CD8-positive, alpha-beta memory T cell (primary cell): ENCODE measurements at places on chromosomes 7 and 10.

GRCh38 chr10:123045961-123046731, 37.3 kb downstream of the ACADSB start:
- no peak for DNase-seq

- no peak for DNase-seq
Observed at GRCh38 chr10:121171825-121172787, 320.9 kb downstream of the WDR11 start.

DNA sequence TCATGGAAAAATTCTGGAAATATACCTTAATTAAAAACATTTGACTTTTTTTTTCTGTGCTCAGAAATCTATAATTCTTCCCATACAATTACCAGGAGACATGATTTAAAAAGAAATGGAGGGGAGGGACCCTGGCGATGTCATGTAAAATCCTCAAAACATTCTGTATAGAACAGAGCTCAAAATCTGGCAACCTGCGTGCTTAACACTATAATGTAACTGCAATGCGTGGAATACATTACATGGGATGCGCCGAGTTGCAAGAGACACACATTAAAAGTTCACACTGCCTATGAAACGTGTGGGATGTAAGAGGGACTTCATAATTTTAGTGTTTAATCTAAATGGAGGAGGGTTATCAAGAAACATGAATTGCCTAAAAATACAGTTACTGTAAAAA, 215.0 kb downstream of the GLI3 start:
- no peak for DNase-seq

DNA sequence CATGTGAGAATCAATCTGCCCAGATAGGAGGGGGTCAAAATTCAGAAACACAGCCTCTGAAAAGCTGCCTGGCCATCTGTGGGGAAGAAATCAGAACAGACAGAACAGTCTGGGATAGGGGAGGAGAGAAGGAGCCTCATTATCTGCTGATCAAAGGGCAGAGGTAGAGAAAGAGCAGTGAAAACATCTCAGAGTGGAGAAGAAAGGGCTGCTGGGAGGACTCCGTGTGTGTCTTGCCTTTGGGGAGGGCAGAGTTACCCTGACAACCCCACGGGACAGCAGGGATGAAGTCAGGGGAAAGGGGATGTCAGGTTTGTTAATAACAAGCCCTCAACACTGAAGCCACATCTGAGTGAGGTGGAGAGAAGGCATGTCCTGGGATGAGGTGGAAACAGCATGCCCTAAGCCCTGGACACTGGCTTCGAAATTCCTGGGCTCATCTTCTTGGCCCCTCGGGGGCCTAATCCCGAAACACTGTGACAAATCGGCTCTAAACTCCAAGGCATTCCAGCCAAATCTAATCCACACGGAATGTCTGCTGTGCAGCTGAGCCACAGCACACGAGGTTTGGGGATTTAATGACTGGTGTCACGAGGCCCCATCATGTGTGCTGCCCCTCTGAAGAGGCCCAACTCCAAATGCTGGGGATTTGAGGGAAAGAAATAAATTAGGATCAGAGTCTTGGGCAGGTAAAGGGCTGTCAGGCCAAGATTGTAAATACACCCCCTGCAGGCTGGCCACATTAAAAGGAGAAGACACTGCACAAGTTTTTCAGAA, 82.8 kb upstream of the FGFR2 start:
- no peak for DNase-seq

DNA sequence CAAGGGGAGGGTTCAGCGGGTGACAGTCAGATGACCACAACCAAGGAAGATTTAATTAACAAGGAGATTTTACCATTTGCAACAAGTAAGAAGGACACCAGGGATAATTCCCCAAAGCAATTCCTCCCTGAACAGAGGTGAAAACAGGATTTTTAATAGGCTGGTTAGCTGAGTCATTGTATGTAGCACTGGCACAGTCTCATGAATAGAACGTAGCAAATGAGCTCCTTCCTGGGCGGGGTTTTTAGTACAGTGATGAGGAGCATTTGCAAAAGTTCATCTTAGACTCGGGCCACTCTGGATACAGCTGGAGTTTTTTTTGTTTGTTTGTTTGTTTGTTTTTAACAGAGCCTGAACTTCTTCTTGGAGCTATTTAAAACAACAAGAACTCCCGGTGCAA, 39.0 kb downstream of the TAC1 start:
- DNase-seq, result no peak

GRCh38 chr10:29797616-29798015, 162.8 kb upstream of the SVIL start:
- no peak for DNase-seq

GRCh38 chr7:157551325-157552070, 214.7 kb downstream of the DNAJB6 start:
- DNase-seq, result no peak

- no peak for DNase-seq
Observed at GRCh38 chr7:11636274-11636673, 195.7 kb downstream of the THSD7A start.

DNA sequence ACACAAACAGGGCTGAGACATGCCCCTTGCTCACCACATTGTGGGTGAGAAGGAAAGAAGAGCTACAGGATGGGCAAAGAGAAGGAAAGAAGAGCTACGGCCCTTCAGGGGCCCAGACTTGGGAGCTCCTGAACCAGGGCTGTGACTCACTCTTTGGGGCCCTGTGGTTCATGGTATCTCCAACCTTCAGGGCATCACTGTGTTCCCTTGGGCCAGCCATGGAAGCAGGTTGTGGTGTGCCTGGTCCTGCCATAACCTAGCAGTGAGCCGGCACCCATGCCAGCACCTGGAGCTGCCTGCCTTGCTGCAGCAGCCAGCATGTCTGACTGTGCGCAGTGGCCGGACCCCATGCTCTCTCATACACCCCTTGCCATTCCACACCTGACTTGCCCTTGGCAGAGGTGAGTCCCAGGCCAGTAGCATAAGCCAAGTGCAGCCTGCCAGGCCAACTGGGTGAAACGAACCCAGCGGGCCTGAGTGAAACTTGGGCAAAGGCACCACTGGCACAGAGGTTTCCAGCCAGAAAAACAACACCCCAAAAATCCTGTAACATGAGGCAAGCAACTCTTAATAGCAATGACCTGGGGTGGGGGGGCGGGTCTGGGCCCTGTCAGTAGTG, 89.0 kb upstream of the CACUL1 start:
- no peak for DNase-seq

DNA sequence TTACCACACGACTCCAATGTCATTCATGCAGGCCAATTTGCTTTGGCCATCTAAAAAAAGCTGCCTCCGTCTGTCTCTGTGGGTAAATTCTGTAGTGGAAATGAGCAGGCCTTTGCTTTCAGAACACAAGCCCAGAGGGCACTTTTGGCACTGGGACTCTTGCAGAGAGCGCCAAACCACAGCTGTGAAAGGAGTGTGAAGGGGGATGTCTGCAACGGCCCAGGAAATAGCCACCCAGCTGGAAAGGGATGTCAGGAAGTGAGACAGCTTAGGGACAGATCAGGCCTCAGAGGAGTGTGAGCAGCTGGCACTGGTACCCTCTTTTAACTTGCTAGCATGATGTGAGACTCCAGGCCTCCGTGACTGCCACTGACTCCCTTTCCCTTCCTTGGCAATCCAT, 152.4 kb downstream of the DKK1 start:
- DNase-seq, result no peak

DNA sequence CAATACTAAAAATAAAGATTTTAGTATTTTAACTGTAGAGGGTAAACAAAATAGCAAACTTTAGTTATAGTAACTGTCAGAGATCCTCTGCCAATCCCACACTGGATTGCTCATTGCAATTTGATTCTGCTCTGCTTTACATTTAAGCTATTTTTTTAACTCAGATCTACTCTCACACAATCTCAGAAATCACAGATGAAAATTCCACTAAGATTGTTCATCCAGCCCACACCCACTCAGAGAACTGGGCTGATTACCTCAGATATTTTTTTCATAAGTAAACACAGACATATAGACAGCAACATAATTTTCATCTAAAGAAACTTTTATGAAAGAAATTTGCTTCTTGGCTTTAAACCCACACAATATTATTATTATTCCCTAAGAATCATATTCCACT, 7.0 kb downstream of the OSBPL3 start:
- DNase-seq, result no peak

- no peak for DNase-seq
Observed at GRCh38 chr10:96324447-96324846, 20.2 kb downstream of the DNTT start.

DNA sequence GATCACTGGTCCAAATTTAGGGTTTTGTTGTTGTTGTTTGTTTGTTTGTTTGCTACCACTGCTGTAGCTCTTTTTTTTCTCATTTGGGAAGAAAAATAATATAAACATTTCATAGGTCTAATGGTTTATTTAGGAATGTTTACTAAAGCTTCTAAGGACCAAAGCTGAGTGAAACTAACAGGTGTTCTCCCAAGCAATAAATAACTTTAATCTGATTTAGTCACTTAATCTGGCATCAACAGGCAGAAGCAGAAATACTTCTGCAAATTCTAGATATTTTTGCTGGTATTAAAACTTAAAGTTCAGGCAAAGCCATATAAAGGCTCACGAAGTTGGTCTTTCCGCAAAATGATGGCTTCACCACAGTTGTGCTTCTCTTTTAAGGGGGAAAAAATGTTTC, 144.5 kb upstream of the YAE1 start:
- DNase-seq, result no peak

- DNase-seq, result no peak
Observed at GRCh38 chr7:141410353-141411000, 140.7 kb upstream of the AGK start.

GRCh38 chr10:32961343-32961894, 3.4 kb upstream of the ITGB1 start:
- DNase-seq, result no peak

- no peak for DNase-seq
Observed at GRCh38 chr7:100753750-100754149, 20.4 kb downstream of the ZAN start.

DNA sequence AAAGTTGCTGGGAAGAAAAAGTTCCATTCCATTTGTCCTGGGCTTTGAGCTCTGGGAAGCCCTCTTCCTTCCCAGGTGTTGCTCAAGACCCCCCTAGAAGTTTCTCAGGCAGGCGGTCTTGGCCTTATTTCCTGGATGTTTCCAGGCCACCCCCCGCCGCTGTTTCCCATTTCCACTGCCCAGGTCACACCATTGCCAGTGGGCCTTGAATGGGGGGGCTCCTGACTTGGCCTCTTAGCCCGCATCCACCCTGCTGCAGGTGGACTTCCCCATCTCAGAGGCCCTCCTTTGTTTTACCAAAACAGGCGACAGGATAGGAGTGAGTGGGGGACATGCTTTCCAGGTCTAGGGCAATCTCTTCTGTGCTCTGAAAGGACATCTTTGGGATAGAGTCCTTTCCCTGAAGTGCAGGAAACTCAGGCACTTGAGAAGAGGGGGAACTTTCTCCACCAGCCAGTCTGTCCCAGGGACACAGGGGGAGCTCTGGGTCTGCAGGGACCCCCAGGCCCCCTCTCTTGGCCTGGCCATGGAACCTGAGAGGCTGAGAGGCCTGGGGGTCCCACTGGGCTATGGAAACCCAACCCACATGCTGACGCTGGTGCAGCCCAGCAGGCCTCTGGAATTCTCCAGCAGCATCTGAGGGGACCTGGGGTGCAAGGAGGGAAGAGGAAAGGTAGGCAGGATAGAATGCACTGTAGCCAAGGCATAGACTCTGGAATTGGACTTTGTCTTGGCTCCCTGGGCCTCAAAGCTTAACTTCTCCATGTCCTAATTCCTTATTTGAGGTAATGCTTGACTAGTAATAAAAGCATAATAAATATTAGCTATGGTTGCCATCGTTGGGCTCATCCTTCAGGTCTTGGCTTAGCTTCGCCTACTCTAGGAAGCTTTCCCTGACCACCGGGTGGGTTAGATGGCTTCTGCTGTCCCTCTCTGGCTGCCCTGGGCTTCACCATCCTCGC, 17.6 kb downstream of the NEURL1 start:
- no peak for DNase-seq

DNA sequence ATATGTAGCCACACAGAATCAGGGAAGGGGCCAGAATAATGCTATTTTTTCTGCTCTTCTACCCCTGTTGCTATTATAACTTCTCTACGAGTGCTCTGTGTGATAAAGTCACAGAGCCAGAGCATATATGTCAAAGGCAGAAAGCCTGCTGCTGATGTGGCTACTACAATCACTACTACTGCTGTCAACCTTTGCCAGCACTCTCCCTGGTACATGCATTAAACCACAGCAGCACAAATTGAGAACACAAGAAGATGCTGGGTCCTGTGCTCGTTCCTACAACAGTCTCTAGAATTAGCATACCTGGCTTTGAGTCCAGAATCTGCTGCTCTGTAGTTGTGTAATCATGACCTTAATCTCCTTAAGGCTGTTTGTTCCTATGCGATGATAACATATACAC, 108.6 kb downstream of the SEMA3A start:
- DNase-seq, result no peak

GRCh38 chr10:2963889-2964631, 103.3 kb upstream of the PFKP start:
- DNase-seq, result no peak

DNA sequence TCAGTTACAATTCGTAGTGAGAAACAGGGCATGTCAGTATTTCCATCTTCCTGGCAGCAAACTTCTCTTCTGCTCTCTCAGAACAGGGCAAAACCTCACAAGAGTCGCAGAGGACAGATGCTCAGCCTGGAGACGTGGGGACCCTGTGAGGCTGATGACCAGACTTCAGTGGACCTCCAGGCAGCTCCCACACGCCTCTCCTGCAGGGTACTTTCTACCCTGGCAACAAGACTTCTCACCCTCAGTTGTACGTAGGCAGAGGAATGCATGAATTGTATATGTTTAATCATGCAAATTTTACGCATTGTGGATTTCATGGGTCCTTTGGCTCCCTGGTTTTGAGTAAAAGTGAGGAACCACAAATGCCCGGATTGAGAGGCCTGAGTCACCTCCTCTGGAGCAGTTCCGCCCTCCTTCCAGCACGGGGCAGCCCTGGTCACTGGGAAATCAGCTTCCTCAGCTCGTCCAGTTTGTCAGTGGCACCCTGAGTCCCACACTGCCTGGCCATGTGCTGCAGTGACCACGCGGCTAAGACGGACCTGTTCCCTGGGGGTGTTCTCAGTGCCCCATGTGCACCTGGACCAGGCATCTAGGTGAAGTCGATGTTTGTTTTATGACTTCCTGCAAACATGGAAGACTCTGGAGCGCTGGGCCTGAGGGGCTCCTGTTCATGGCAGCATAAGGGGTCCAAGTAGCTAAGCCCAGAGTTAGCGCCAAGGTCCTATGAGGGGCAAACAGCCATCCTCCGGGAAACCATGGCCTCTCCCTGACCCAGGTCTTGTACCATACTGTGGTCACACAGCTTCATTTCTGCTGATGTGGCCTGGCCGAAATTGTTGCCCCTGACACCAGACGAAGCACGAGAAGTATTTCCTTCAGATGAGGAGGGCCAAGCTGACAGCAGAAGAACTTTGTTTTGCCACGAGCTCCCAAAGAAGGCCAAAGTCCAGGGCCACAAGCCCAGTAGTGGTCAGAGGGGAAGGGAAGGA, 165.1 kb downstream of the TNS3 start:
- DNase-seq, result no peak

- DNase-seq, result no peak
Observed at GRCh38 chr10:80646366-80646765, 108.7 kb downstream of the SH2D4B start.

DNA sequence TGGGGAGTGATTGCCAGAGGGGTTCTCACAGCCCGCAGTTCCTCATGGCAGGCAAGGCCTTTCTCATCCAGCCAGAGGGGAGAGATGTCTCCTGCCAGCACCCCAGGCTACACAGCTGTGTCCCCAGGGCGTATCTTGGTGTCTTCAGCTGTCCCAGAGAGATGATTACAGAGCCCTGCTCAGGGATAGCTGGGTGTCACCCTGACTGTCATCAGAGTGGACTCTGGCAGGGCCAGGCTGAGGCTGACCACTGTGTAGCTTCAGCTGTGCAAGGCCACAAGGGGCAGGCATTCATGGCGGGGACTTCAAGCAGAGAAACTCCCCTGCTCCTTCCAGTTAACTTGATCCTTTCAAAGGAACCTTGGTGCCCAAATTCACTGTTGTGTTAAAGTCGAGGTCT, 124.2 kb downstream of the RGS10 start:
- no peak for DNase-seq
